ENCODE measurements at places on chromosomes 4 and X.

DNA sequence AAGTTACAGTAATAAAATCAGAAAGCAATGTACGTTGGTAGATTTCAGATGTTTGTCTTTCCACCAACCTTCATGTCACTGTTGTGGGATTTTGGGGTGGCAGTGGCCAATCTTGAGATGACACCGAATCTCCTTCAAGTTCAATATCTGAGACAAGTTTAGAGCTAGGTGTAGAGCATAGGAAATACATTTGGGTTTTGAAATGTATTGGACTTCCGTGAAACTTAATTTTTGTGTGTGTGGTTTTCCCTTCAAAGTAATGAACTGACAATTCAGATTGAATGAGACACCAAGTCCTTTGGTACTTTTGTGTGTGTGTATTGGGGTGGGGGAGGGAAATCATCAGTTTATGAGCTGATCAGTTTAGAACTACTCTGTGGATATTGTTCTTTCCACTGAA, 1.8 kb downstream of the WDR44 start:
- DNase-seq = no peak

DNA sequence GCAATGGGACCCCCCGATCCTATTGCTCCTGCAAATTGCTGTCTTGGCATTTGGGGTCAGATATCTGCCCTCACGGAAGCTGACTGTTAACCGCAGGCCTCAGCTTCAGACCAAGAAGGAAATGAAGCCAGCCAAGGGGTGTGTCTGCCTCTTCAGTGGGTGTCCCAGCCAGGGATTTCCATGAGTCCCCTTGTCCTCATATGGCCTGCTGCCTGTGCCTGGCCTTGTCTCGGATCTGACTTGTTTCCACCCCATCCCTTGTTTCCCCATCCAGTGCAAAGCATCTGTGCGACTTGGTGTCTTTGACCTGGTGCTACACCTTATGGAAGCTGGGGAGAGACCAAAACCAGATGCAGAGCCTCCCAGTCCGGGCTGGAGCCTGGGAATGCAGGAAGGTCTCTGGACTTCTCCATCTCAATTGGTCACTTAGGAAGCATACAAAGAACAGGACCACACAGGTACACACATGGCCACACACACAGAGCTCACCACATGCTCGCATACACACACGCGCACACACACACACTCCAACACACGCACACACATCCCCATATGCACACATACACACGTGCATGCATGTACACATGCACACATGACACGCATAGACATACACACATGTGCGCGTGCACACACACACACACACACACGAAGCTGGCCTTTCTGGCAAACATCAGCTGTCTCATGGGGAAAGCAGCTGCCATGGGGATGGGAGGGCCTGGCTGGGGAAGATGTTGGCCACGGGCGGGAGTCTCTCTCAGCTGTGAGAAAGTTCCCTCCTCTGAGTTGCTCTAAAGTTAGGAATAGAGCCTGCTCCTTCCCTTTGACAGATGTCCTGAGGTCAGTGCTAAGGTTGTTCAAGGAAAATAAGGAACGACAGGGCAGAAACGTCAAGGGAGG, 65.5 kb downstream of the CRMP1 start:
- DNase-seq = no peak

GRCh38 chrX:67288156-67288555, 255.7 kb upstream of the AR start:
- DNase-seq = no peak

DNA sequence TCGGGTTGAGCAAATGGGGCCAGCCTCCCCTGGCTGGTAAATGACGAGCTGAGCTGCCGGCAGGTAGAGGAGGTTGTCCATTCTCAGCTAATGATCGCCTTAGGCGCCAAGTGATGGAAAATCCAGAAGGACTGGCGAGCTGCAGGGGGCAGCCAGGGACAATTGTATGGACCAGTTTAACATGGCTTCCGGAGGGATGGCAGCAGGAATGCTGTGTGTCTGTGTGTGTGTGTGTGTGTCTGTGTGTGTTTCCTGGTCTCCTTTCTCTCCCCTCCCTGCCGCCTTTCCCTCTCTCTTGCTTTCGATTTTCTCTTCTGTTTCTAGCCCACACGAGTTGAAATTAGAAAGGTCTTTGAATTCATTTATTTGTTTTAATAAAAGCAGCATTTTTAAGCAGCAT, 45.2 kb upstream of the BCOR start:
- DNase-seq = no peak

DNA sequence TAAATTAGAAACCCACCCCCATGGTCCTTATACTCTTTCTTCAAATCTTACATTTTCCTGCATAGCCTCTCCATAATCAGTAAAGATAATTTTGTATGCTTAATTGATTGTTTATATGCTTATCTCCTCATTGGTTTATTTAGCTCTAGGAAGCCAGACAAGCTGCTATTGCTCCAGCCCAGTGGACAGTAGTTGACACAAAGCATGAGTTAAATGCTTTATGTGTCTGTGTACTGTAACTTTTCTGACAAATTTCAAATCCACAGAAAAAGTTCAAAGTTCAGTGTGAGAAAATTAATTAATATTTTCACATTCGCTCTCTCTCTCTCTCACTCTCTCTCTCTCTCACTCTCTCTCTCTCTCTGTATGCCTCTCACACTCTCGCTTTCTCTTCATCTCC, 181.7 kb downstream of the GABRB1 start:
- DNase-seq = no peak

Data from T-helper 1 cell (primary cell).